Stimulated activated CD8-positive, alpha-beta memory T cell treated with anti-CD3 and anti-CD28 coated beads, Interleukin-2, amount 100 ng/mL, for 1 hour (primary cell): ENCODE measurements at places on chromosomes 6 and 20.

DNA sequence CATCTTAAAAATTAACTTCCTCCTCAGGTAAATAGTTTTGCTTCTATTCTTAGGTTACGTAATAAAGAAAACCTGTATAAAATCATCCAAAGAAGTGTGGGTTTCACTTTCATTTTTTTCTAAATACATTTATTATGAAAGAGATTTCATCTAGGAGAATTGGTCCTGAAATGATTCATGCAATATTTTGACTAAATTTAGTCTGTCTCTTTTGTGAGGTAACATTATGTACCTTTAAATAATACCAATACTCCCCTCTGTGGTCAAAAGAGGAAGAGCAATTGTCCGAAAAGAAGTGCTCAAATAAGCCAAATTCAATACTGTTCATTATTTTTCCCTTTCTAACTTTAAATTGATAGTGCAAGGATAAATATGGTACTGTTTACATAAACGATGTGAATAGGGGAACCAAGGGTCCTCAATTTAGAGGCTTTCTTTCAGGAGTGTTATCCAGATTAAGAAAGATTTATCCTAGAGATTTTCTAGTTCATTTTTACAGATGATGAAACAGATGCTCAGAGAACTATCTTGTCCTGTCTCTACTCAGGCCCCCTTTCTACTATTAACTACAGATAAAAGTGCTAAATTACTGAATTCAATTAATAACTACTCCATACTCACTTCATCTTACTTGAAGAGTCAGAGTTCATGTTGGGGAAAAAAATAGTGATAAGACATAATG, 26.2 kb downstream of the CYP39A1 start:
- no peak for DNase-seq

DNA sequence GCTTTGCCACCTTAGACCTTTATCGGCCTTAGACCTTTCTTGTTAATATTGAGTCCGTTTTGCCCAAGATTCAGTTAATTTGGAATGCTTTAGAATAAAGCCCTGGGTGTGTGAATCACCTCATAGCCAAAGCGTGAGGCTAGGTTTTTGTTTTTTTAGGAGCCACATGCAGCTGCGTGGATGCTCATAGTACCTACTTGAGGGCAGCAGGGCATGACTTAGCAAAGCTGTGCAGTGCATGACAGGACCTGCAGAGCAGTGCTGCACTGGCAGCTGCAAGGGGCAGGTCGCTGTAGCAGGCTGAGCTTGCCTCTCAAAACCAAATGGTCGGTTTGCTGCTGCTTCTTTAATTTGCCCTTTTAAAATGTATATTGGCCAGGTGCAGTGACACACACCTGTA, 116.1 kb downstream of the JAG1 start:
- DNase-seq = no peak

- DNase-seq = no peak
Measured at GRCh38 chr6:124434421-124434820, 527.8 kb upstream of the RNF217 start.

DNA sequence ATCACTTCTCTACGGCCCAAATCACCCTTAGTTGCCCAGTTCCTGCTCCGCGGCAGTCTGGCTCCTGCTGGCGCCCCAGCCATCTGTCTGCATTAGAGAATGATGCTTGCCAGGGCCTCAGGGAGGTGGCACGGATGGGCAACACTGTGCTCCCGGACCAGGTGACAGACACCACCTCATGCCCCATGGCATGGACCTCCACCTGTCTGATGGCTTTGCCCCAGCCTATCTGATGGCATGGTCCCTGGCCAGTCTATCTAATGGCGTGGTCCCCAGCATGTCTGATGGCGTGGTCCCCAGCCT, 18.8 kb upstream of the MRGBP start:
- no peak for DNase-seq

GRCh38 chr6:88008411-88008810, 39.2 kb upstream of the SPACA1 start:
- no peak for DNase-seq

DNA sequence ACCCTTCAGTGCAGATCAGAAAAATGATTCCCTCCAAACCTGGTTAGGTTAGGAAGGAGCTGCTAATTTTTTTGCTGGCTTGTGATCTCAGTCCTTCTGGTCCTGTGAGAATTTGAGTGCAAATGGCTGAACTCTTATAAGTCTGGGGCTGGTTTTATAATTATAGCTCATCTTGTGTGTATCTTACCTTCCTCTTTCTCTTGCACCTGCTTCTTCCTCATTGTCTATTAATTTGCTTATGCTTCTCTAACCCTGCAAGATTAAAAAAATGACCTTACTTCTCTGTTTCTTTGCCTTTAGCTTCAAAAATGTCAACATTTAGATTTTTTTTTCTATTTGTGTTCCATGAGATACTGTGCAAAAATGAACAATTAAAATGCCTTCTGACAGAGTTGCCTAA, 576.2 kb downstream of the DHX35 start:
- DNase-seq = no peak

GRCh38 chr6:99604166-99605073, 2.2 kb upstream of the PRDM13 start:
- DNase-seq = no peak

DNA sequence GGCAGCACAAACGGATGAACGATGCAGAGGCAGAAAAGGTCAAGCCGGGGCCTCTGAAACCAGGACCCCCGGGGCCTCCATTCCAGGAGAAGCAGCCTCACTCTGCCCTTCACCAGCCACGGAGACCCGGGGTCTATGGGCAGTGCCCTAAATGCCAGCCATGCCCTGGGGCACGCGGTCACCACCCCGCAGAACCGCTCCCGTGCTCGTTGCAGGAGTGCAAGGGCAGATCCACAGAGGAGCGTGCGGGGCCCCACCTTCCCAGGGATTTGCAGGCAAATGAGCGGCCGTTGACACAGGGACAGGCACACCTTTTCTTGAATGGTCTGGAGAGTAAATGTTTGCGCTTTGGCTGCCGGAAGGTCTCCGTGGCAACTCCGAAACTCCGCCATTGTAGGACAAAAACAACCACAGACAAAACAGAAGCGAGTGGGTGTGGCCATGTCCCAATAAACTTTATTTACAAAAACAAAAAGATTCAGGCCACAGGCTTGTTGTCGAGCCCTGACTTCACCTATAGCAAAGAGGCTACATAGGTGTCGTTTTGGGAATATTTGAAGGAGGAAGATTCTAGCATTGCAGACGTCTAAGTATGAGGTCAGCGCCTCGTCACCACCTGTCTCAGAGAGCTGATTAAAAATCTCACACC, 163.3 kb downstream of the TAF4 start:
- DNase-seq = no peak

DNA sequence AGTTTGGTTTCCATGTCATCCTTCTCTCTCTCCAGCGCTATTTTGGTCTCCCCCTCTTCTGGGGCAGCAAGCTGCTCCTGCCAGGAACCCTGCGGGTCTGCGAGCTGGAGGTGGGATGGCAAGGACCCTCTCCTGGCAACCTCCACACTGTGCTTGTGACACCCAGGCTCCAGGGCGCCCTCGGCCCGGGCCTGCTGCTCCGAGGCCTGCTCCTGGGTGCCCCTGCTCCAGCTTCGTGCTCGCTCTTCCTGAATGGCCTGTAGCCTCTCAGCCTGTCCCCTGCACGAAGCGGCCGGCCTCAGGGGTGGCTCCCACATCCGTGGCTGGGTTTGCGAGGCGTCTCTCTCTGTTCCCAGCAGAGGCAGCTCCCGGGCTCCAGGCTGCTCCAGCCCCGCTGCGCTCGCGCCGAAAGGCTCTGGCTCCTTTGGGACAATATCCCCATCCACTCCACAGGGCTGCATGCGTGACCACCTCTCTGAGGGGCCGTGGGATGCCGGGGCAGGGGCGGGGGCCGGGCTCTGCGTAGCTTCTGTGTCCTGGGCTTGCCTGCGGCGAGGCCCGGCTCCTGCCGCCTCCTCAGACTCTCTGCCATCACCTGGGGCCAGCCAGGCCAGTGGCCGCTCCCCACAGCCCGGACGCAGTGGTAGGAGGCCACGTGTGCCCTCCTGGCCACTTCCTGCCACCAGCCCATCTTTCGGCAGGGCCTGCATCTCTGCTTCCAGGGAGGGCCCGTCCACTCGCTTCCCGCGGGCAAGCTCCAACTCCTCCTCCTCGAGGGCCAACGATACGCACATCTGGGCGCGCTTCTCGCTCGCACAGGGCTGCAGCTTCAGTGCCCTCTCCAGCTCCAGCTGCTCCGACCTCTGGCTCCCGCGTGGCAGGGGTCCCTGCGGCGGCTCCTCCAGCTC, 68.9 kb downstream of the GINS1 start:
- no peak for DNase-seq

GRCh38 chr20:53224851-53225250, 252.7 kb downstream of the TSHZ2 start:
- DNase-seq = no peak

- DNase-seq = no peak
Measured at GRCh38 chr6:131910219-131910589, 41.0 kb downstream of the CCN2 start.

DNA sequence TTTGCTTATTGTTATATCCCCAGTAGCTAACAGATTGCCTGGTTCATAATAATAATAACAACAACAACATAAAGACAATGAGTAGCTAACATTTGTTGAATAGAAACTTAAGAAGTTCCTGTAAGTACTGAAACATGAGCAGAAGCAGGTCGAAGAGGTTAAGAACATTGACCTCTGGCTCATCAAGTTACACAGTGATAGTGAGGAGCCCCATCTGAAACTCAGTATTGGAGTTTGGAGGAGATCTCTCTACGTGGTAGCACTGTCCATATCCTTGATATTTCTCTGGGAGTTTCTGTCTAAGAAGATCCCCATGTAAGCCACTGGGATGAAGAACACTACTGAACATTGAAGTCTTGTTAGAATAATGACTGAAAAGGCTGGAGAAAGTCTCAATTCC, 600.4 kb downstream of the RFPL4B start:
- DNase-seq = no peak

- no peak for DNase-seq
Measured at GRCh38 chr20:13515796-13516558, 122.8 kb downstream of the TASP1 start.

DNA sequence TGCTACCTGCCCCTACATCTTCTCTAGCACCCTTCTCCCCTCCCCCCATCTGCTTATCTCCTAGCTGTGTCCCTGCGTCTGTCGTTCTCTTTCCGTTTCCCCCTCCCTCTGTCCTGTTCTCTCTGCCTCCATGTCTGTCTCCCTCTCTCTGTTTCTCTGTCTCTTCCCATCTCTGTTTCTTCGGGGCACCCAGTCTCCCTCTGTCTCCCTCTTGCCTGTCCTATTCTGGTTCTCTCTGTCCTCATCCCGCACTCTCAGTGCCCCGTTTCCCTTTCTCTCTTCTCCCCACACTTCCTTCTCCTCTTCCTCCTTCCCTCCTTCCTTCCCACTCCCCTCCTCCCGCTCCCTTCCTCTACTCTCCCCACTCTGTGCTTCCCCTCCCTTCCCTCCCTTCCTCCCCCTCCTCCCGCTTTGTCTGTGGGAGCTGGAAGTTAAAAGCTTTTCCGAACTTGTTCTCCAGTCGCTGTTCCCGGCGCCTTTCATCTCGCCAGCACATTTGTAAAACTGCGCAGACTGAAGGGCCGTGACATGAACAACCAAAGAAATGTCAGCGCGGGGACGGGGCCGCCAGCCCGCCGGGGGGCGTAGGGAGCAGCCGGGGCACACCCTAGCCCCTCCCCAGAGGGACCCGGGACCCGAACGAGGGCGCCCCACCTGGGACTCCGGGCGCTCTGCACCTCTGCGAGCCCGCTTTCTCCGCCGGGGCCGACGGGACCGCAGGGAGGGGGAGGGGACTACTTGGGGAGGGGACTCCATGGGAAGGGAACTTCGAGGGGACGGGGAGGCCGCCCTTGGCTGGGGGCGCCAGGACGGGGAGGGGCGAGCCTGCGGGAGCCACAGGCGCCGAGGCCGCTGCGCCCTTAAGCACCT, 4.0 kb upstream of the CDH22 start:
- no peak for DNase-seq

GRCh38 chr6:87501809-87502572, 29.2 kb downstream of the SLC35A1 start:
- no peak for DNase-seq

GRCh38 chr6:35141007-35141655, at the start of gene TCP11:
TCP11 (minus strand) TSS chr6:35141339; CDS start chr6:35140870, 469 bp downstream.
- DNase-seq = no peak

DNA sequence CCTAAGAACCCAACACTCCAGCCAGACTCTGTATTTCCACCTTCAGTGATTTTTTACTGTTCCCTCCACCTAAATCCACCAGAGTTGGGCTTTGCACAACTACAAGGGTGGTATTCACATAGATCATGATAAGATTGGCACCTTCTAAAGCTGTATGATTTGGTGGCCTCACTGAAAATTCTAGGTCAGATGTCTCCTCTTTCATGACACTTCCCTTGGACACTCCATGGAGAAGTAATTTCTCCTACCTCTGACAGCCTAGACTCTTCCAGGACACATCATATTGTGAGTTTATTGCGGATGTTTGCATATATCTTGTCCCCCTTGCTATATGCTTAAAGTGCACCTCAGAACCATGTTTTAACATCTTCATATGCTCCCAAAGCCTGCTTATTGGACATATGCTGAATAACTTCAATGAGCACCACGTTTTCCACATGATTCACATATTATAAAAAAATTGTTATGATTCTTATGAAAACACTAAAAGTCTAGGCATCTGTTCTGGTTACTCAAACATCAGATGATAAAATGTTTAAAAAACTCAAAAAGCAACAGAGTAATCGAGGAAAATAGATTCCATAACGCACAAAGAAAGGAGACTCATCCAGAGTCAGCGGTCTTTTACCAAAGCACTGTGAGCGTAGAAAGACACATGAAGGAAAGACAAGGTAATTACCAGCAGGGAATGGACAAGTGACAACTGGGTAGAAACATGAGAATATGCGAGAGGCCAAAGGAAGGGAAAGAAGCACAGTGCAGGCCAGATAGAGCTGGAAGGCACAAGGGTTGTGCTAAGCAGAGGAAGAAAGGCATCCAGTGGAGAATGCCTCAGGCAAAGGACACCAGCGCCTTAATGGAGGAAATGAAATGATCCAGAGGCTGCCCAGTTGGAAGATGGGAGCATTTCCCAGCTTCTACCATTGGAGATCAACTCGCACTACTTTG, 46.5 kb downstream of the KIF16B start:
- DNase-seq = no peak

DNA sequence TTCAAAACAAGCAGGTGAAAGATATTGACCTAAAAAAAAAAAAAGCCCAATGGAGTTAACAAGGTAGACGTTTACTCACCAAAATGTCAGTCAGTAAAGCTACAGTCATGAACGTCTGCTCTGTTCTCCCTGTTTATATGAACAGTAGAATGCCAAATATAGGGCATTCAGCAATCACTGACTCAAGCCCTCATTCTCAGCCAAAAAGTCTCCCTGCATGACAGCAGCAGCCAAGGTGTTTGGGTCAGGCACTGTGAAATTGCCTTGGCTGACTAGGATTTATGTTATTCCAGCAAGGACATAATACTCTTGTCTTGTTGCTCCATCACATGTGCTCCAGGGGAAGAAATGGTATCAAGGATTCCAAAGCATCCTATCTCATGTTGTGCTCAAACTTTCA, 194.7 kb upstream of the RSPO3 start:
- DNase-seq = no peak

- DNase-seq = no peak
Measured at GRCh38 chr6:19312241-19312978, 524.8 kb upstream of the ID4 start.

- DNase-seq = no peak
Measured at GRCh38 chr20:25288291-25289181, 40.7 kb downstream of the PYGB start.

- DNase-seq = no peak
Measured at GRCh38 chr6:96223695-96224094, 207.9 kb downstream of the FUT9 start.

- no peak for DNase-seq
Measured at GRCh38 chr6:12229332-12229731, 60.8 kb upstream of the EDN1 start.

GRCh38 chr6:167683028-167683862, 143.5 kb upstream of the AFDN start:
- DNase-seq = no peak
